ENCODE measurements at places on chromosomes 2 and 18.
A peak's percentile ranks its signal among the peaks of the same experiment; 100 is the strongest.

DNA sequence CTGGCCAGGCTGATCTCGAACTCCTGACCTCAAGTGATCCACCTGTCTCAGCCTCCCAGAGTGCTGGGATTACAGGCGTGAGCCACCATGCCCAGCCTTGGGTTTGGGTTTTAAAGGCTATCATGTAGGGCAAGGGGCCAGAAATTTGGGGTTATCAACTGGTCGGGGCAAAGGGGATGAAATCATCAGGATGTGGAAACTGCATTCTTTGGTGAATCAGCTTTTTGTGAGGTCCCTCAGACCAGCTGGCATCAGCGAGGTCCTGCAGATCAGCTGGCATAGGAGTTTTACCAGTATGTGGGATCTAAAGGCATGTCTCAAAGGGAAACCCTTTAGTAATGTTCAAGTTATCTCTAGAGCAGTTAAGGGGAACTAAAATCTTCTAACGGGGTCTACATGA lies 6.4 kb upstream of the GEMIN6 start:
- no peak for DNase-seq

DNA sequence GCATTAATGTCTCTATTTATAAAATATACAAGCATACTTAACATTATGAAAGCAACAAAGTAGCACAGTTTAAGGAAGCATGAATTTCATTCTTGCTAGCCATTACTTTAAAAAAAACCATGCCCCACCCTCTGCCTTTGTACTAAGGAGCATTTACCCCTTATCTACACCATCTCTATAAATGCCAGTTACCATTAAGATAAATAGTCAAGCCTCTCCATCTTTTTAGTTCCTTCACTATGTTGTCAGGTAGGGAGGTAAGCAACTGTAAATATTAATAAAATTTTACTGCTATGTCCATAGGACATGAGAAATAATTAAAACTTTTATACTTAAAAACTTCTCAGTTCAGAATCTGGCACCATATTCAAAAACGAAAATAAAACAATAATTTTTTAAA lies 42.1 kb downstream of the ROCK1 start:
- DNase-seq = no peak

- peak; percentile 52 for DNase-seq
Observed at GRCh38 chr18:778194-778927, 33.7 kb downstream of the YES1 start.

- DNase-seq = no peak
Observed at GRCh38 chr2:159895258-159896065, 97.5 kb upstream of the CD302 start.

DNA sequence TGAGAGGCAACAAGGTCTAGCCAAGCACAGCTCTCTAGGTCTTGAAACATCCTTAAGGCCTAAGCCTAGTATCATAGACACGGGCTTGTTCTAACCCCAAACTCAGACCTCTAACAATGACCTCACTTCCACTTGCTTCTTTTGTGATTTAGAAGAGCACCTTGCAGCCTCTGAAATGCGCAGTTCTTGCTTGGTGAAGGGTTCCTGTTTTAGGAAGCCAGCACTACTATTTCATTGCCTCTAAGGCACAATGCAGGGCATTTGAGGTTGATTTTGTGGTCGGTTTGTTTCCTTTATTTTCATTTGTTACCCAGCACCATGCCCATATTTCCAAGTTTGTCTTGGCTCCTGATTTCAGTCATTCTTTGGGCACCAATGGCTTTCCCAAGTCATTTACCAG lies 117.0 kb upstream of the CYP1B1 start:
- DNase-seq = no peak

- DNase-seq = no peak
Observed at GRCh38 chr2:160606341-160606740, 112.7 kb upstream of the RBMS1 start.

GRCh38 chr2:179455172-179455524 lies 190.5 kb upstream of the SESTD1 start:
- no peak for DNase-seq

GRCh38 chr2:15038366-15039364 lies 406.1 kb downstream of the LRATD1 start:
- DNase-seq = peak; percentile 82

- no peak for DNase-seq
Observed at GRCh38 chr2:190718652-190719526, 70.0 kb downstream of the NAB1 start.

DNA sequence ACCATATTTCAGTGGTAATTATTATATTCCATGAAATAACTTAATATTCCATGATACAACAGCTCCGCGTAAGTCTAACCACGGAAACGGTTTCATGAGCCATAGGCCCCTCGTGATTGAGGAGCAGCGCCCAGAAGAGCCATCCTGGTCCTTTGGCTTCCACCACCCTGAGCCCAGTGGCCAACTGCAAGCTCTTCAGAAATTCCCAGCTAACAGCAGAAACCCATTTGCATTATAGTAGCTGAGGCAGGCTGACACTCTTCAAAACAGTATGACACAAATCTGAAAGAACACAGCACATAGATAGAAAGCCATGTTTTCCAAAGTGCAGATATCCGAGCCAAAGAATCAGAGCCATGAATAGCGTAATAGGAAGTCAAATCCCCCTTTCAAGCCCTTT lies 120.9 kb upstream of the NFATC1 start:
- no peak for DNase-seq

- no peak for DNase-seq
Observed at GRCh38 chr2:234957834-234958135, 6.0 kb downstream of the SH3BP4 start.

DNA sequence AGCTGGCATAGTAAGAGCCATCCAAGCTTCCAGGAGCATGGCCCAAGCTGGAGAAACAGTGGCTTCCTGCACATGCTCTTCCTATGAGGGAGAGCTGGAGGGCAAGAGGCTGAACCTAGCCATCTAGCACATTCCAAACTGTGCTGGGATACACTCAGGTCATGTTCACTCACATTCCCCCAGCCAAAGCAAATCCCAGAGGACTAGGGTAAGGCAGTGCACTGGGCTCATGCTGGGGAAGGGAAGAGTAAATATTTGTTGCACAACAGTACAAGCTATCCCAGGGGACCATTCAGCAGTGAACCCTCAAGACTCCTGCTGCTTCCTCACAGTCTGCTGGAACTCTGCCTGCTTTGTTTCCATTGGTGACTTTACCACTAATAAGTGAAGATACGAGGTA lies 20.7 kb upstream of the GYPC start:
- DNase-seq = no peak

GRCh38 chr18:24915547-24915946 lies 436.4 kb downstream of the ZNF521 start:
- DNase-seq = no peak

DNA sequence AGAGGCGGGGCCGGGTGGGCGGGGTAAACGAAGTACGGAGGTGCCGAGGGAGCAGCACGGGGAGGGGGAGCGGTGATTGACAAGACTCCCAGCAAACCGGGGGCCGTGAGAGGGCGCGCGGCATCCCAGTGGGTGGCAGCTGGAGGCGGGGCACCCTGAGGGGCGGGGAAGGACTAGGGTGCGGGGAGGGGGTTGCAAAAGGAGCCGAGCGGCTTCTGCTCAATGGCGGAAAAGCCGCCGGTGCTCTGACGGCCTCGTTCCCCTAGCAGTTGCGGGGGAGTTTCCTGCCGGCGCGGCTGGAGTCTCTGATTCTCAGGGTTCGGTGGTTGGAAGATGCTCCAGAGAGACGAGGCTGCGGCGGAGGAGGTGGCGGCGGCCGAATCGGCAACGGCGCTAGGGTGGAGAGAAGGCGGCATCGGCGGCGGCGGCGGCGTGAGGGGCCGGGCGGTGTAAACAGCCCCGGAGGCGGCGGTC lies at the start of gene PPM1B:
PPM1B (plus strand) TSS at position 195 of the 474 bp plus-strand sequence. CDS start 32,325 bp downstream, outside the sequence.
- DNase-seq = no peak

DNA sequence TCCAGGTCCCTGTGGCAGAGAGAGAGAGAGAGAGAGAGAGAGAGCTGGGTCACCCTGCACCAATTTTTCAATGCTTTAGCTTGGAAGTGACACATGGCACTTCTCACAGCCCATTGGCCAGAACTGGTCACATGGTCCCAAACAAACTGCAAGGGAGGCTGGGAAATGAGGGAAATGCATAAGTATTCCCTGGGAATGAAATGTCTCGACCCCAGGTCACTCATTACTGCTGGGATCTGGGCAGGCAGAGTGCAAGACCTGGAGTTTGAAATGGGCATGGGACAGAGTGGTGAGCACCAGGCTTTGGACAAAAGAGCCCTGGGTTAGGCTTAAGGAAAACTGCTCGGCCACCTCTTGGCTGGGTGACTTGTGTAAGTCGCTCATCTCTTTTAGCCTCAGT lies 37.0 kb downstream of the SMAD7 start:
- no peak for DNase-seq

- DNase-seq = no peak
Observed at GRCh38 chr2:124121106-124121505, 96.0 kb downstream of the CNTNAP5 start.

GRCh38 chr2:99806758-99807157 lies 316.9 kb upstream of the REV1 start:
- DNase-seq = no peak

DNA sequence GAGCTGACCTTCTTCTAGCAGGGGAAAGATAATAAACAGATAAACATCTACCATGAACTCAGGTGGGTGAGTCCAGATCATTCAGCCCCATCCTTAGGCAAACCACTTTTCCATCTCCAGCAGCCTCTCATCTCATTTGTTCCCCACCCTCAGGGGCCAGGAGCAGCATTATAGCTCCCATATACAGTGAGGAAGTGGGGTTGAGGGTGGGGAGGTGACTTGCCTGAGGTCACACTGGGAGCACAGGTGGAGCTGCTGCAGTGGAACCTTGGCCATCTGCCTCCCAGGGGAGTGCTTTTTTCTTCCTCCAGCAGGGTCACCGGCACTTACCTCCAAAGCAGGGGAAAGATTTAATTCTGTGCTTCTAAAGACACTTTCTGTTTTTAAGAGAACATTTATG lies 212.5 kb upstream of the SMAD2 start:
- no peak for DNase-seq

- no peak for DNase-seq
Observed at GRCh38 chr18:74526488-74526887, 7.8 kb upstream of the CNDP1 start.

GRCh38 chr2:67311536-67311935 lies 85.6 kb upstream of the ETAA1 start:
- no peak for DNase-seq

DNA sequence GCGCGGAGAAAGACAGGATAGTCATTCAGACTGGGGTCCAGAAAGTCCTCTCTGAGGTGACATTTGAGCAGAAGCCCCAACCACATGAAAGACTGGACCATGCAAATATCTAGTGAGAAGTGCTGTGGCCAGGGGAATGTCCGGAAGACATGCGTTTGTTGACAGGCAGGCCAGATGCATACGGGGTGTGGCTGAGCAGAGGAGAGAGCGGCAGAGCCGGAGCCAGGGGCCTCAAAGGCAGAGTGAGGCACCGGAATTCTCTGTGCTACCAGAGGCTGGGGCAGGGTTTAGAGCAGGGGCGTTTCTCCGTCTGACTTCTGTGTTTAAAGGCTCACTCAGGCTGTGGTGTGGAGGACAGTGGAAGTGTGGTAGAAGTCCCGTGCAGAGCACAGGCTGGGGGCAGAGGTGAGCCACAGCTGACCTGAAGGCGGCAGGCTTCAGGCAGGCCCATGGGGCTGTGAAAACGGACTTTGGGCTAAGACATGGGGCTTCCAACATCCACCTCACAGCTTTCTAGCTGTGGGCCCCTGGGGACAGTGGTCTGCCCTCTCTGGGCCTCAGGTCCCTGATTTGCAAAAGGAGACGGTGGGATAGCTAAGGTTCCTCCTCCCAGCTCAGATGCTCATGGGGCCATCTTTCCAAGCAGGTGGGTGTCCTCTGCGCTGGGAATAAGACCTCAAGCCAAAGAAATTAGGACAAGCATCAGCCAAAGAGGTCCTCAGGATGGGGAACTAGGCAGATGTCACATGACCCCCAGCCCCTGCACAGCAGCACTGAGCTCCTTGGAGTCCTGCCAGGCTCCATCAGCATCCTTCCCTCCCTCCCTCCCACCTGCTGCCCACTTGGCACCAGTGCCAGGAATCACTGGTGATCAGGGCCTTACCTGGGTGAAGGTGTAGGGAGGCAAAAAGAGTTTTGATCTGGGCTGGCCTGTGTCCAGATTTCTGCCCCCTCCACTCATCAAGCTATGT lies 11.2 kb downstream of the RUFY4 start:
- no peak for DNase-seq

- DNase-seq = peak; percentile 11
Observed at GRCh38 chr2:187658952-187659525, 104.8 kb upstream of the TFPI start.

DNA sequence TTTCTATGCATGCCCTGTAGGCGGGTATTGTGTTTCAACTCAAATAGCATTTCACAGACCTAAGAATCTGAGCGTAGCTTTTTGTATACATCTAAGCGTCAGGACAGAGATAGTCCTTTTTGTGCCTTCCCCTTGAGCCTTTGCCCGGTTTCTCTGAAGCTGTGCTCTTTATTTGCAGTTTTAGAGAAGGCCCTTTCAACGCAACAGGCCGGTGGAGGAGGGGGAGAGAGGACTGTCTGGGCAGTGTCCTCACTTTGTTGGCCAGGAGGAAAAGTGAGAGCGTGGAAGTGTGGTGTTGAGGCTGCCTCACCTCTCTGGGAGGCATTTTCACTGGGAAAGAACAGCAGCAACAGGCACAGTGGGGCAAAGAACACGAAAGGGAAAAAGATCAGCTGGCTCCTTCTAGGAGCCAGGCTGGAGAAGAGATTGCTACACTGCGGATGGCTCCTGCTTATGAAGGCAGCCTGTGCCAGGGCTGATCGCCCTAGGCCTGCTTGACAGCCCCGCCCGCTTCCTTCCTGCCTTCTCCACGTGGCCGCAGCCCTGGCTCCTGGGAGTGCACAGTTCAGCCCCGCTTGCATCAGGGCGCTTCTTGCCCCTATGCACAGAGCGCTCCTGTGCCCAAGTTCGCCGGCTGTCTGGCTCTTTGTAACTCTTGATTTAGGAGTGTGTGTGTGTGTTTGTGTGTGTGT lies 195.6 kb upstream of the POU3F3 start:
- DNase-seq = peak; percentile 66

DNA sequence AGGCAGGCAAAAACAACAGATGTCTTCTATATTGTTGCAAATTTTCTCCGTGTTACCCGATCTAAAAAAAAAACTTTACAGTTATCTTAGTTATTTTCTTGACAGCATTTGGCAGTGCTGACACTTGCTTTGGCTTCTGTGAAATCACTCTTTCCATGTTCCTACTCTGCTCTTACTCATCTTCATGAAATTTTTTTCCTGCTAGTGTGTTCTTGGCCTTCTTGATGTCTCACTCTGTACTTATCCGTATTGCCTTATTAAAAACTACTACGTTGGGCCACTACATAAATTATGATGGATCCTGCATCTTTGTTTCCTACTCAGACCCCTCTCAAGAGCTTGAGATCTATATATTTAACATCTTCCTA lies 134.4 kb downstream of the IKZF2 start:
- DNase-seq = no peak

- DNase-seq = no peak
Observed at GRCh38 chr2:61727746-61728145, 126.1 kb downstream of the FAM161A start.

- DNase-seq = no peak
Observed at GRCh38 chr2:42186945-42187632, 17.9 kb downstream of the EML4 start.

DNA sequence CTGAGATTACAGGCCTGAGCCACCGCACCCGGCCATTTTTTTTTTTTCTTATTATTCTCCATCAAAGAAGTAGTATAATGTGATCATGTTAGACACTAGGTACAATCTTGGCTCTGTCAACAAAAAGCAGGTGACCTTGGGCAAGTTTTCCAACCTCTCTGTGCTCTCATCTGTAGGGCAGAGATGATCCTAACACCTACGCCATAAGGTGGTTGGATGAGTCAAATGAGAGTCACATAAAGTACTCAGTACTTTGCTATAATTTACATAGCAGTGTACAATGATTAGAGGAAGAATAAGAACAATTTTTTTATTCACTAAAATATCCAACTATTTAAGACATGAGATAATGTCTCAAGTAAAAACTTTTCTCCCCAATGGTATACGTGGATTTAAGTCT lies 128.6 kb downstream of the TGIF1 start:
- DNase-seq = no peak

Measured in foreskin melanocyte (primary cell).